ENCODE measurements at places on chromosomes 5 and 9.

DNA sequence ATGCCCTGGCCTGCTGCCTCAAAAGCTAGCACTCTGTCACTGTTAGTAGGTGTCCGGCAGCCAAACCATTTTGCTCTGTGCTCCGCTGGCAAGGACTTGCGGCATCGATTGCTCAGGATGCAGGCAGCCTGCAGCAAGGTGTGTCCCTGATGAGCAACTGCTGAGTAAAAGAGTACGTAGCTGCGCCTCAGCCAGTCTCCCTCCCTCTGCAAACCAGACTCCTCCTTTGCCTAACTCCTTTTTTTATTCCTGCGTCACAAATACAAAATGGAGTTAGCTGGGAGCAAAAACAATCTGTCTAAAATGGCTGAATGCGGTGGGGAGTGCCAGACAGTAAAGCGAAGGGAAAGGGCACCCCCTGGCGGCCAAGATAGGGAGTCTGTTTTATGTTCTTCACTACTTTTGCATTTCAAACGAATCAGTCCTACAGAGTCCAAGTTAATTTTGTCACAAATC lies 61.1 kb downstream of the DIAPH1 start:
- peak; percentile 76 for DNase-seq

DNA sequence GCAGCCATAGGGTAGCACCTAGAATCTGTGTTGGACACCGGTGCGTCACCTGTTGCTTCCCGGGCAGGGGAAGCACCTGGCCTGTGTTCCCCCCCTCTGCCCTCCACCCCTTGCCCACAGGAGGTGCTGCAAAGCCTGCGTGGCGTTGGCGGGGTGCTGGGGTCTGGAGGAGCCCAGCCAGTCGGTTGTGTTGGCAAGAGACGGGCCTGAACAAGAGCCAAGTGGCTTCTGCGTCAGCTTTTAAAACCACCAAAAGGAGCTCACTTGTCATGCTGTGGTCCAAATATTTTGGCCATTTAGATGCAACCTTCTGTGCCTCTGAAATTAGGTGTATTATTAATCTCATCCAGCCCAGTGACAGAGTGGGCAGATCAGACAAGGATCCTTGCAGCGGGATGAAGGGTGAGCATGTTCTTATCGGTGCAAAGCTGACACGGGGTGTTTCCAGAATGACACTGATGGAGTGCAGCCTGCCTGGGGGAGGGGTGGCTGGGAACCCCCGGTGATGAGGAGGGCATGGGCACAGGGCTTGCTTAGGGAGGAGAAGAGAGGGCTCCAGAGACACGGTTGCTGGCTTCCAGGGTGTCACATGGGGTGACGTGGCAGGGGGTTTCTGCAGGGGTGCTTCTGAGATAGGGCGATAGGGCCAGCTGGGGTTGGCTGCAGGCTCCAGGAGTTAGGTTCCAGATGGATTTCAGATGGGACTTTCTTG lies 9.7 kb upstream of the RXRA start:
- DNase-seq: no peak

DNA sequence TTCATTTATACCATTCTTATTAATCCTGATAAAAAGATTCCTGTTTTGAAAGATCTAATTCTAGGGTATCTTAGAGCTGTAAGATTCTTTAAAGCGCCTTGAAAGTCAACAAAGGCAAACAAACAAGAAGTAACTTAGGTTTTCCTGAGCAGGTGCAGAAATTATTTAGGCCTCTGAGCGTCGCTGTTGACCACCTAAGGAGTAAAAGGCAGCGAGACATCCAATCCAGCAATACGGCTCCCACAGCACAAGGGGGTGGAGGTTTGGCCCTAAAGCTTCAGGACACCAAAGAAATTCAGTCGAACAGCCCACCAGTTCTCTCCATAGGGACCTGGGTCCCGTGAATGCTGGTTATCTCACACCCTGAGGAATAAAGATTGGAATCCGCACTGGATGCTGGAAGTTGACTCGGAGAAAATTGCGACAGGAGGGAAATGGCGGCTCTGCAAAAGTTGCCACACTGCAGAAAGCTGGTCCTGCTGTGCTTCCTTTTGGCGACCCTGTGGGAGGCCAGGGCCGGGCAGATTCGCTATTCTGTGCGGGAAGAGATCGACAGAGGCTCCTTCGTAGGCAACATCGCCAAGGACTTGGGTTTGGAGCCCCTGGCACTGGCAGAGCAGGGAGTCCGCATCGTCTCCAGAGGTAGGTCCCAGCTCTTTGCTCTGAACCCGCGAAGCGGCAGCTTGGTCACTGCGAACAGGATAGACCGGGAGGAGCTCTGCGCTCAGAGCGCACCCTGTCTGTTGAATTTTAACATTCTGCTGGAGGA lies at the start of gene PCDHGA2:
Gene PCDHGA2 (plus strand): TSS at position 223 of the 769 bp plus-strand sequence.
- no peak for DNase-seq

GRCh38 chr9:35044071-35044470 lies 28.4 kb downstream of the VCP start:
- DNase-seq: no peak

DNA sequence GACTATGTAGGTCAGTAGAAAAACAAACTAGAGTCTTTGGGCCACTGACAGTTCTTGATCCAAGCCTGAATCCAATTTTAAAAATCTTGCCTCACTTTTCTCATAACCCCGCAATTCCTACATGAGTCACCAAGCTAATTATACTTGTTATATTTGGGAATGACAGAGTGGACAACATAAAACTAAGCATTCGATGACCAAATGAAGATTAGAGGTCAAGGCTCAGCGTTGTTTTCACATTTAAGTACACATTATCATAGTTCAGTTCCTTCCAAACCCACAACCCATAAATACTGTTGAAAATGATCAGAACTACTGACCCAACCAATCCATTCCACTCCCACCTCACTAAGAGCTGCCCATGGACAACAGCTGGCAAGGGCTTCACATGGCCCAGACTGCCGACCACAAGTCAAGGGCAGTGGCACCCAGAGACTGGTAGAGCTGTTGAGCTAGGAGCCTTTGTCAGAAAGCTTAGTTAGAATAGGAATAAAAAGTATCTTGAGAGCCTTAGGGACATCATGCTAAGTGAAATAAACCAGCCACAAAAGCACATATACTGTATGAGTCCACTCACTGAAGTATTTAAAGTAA lies 64.2 kb downstream of the MYO10 start:
- no peak for DNase-seq

- DNase-seq: no peak
Measured at GRCh38 chr9:32200896-32201295, 183.5 kb upstream of the ACO1 start.

DNA sequence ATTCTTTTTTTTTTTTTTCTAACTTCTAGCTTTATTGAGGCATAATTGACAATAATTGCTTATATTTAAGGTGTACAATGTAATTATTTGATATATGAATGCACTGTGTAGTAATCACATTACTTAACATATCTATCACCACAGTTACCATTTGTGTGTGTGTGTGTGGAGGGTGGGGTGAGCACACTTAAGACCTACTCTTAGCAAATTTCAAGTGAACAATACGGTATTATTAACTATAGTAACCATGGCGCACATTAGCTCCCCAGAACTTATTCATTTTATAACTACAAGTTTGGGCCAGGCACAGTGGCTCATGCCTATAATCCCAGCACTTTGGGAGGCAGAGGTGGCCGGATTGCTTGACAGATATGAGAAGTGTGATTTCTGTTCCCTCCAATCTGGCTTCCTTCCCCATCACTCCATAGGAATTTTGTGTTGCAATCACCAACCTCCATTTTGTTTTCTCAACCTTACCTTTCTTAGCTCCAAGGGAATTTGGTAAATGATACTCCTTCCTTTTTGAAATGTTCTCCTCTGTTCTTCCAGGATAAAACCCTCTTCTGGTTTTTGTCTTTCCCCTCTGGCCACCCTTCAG lies 14.9 kb downstream of the TXN start:
- no peak for DNase-seq

- no peak for DNase-seq
Measured at GRCh38 chr5:67732921-67733320, 482.6 kb upstream of the PIK3R1 start.

GRCh38 chr9:27341545-27342294 lies 44.8 kb upstream of the EQTN start:
- DNase-seq: no peak

DNA sequence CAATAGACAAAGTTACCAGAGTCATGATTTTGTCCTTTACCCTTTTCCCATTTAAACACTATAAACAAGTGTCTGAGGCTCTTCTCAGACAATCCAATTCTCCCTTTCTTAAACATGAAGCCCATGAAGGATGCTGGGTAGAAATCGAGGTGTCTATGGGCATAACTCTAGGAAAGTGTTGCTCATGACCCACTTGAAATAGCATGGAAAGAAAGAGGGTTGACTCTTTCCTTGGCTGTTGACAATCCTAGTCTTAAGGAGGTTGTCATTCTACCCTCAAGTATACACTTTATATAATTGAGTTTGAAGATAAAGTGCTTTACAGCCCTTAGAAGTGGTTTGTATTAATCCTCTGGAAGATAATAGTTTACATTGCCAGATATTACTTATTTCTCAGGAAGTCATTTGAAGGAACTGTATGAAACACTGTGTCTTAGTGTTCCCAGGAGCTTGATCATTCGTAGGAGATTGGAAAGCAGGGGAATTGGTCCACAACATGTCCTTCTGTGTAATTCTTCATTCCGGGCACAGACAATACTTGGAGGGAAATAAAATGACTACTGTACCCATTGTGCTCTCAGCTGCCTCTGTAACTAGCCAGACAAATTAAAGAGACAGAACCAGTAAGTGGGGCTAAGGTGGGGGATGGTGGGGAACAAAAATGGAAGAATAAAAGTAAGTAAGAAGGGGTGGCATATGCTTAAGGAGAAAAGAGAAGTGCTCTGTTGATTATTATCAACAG lies 1078.3 kb upstream of the DMAC1 start:
- DNase-seq: no peak

- DNase-seq: no peak
Measured at GRCh38 chr5:3784854-3785253, 189.2 kb downstream of the IRX1 start.

GRCh38 chr9:117120061-117120460 lies 294.8 kb downstream of the ASTN2 start:
- no peak for DNase-seq

DNA sequence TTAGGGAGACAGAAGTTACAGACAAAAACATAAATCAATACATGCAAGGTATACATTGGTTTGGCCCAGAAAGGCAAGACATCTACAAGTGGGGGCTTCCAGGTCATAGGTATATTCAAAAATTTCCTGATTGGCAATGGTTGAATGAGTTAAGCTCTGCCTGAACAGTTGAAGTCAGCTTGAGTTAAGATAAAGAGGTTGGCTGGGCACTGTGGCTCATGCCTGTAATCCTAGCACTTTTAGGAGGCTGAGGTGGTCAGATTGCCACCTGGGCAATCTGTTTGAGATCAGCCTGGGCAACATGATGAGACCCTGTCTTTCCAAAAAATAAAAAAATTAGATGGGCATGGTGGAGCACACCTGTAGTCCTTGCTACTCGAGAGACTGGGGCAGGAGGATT lies 16.3 kb downstream of the TMC1 start:
- DNase-seq: no peak

GRCh38 chr9:98698856-98699255 lies 9.9 kb downstream of the GABBR2 start:
- no peak for DNase-seq

DNA sequence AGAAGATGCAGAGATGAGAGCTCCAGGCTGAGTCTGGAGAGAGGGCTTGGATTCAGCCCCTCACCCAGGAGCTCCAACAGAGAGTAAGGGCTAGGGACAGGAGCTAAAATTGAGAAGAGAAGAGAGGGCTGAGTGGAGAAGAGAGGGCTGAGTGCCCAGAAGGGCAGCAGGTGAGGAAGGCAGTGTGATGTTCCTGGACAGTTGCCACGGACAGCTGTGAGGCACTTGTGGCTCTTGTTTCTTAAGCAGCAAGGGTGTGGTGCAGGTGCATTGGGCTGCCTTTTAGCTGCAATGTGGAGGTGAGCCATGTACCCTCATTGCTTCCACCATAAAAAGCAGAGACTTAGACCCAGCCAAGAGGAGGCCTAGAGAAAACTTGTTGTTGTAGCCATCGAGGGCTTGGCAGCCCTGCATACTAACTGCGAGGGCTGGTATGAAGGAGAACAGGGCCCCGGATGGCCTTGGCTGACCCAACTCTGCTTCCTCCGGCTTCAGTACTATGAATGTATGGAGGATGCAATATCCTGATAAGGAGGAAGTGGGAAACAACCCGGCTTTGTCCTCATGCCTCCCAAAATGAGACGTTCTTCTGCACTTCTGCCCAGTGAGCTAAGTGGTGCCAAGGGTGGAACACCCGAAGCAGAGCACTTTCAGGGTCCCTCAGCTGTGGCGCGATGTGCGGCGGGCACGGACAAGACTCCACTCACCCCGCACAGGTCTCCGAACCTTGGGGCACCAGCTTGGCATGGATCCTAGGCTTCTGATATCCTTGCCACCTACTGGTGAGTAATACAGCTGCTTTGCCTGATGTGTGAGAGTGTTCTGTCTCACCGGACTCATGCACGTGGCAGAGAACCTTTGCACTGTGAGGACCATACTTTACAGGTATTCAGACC lies 65.2 kb downstream of the LRRC70 start:
- DNase-seq: no peak

- no peak for DNase-seq
Measured at GRCh38 chr9:71333321-71333720, 211.9 kb upstream of the TRPM3 start.

DNA sequence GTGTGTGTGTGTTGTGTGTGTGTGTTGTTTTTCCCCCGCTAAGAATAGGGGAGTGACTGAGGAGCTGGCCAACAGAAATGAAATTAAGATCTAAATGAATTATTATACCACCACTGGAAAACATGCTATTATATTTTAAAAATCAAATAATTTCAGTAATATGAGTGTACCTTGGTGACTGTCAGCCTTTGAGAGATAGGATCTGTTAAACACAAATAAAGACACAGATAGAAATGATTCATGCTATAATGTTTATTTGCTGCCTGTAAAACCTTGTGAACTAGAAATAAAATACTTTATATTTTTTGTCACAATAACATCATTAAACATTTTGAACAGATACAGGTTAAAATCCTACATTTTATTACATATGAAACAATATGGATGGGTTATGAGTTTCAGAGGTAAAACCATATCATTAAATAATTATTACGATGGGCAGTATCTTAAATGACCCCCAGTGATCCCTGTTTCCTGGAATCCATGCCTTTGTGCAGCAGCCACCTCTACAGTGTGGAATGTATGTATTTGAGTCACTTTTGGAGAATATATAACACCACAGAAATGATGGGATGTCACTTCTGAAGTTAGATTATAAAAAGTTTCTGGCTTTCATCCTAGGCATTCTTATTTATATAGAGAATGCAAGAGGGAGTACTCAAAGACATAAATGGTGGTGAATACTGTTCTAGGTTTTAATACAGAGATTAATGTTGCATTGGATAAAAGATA lies 617.2 kb downstream of the CDH18 start:
- DNase-seq: no peak

- no peak for DNase-seq
Measured at GRCh38 chr9:98429613-98430012, 174.2 kb upstream of the TBC1D2 start.

- DNase-seq: peak; percentile 72
Measured at GRCh38 chr9:126514037-126514821, 99.5 kb upstream of the LMX1B start.

DNA sequence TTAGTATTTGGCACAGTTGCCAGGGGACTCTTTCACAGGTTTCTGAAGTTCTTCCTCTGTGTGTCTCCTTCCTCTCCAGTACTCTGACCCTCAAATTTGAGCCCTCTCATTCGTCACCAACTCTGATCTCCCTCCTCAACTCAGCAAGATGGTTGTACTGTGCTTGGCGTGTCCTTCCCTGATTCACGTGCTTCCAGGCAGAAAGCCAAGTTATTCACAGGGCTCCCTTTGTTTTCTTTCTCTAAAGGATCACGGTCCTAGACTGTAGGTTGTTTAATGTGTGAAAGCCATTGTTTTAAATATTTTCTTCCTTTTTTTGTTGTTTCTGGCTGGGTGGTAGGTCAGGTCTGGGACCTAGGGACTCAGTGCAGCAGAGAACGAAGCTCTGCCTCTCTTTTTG lies 142.9 kb downstream of the DMAC1 start:
- no peak for DNase-seq
